NCI-H1417 (cell line): ENCODE measurements at places on chromosomes 1 and 21.

DNA sequence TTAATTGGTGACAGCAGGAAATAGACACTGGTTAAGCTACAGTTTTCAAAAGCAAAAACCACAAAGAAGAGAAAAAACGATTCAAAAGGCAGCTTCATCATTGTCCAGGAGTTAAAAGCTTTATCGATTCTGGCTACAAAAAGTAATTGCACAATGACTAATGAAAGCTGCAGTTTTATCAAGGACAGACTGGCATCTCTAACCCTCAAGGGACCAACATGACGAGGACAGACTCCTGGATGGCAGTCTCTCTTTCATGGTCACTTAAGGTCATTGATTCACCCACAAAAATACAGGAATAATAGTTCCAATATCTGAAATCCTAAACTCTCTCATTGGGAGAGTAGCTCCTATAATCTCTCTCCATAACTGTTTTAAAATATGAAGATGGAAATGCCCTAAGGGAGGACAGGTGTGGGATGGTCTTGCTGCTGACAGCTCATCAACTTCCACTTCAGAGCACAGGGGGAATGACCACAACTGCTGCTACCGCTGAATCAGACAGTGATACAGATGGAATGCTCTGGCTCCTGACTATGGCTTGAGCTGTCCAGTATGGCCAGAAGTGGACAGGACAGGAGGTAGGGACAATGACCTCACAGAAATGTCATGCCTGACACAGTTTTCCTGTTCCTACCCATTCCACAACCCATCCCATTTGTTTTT, 17.4 kb upstream of the CPLANE2 start:
- peak; percentile 28 for DNase-seq

GRCh38 chr1:147600119-147601111, 59.1 kb downstream of the BCL9 start:
- peak; percentile 69 for DNase-seq

- no peak for DNase-seq
Measured at GRCh38 chr1:39980555-39981313, 25.8 kb downstream of the MFSD2A start.

- peak; percentile 80 for DNase-seq
Measured at GRCh38 chr1:111204201-111204982, 3.9 kb upstream of the DENND2D start.

DNA sequence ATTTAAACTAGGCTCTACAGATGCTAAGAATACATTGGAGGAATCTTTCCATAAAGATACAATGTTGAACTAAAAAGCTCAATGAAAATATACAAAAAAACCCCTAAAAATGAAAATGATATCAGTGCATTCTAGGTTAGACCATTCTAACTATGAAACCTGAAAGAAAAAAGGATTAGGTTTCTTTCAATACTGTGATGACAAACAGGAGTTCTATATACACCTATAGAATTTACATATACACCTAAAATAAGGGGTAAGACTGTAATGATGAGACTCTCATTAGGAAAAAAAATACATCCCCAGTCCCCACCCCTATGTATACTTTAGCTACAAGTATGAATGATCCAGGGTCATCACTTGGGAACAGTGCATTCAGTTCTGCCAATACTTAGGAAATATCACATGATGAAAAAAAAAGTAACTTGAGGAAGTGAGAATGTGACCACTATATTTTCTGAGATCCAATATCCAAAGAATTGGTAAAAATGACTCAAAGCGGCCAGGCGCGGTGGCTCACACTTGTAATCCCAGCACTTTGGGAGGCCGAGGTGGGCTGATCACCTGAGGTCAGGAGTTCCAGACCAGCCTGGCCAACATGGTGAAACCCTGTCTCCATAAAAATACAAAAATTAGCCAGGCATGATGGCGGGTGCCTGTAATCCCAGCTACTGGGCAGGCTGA, 26.3 kb downstream of the SELENOF start:
- no peak for DNase-seq

GRCh38 chr1:83043244-83043643, 955.7 kb downstream of the TTLL7 start:
- no peak for DNase-seq

DNA sequence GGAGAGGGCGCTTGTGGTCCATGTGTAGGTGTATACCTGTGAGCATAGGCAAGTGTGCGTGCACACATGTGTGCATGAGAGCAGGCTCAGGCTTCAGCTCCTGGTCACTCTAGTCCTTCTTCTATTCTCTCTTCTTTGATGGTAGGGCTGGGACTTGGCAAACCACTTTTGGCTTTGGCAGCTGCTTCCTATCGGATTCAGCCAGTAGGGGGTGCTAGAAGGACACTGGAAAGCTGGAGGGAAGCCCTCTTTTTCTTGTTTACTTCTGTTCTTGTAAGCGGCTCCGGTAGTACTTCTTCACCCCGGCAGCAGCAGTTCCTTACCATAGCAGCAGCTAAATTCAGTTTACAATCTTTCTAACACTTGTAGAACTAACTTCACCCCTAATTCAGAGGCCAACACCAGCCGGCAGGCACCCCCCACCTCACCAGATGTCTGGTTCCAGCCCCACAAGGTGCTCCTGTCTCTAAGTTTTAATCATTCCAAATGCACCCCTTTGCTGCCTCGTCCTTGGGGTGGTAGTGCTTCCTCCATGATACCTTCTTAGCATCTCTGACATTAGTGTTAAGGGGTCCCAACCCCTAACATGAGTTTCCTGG, 25.1 kb downstream of the NENF start:
- DNase-seq = peak; percentile 21

GRCh38 chr1:112054510-112054909, 65.0 kb upstream of the KCND3 start:
- no peak for DNase-seq

DNA sequence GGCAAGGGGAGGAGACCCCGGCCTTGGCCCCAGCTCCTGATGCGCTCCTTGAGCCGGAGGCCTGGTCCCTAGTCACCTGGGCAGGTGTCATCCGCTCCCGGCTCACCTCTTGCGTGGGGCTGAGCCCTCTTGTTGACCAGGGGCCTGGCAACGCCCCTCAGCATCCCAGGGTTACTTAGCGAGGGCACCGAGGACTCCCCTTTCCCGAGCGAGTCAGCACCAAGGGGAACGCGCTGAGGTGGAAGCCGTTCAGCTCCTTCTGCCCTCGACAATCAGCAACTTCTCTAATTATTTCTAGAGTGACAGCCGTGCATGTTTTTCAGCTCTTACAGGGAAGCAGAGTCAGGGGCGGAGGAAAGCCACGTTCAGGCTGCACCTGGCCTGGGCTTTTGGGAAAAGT, 522 bp downstream of the SLC45A1 start:
- DNase-seq = peak; percentile 75

DNA sequence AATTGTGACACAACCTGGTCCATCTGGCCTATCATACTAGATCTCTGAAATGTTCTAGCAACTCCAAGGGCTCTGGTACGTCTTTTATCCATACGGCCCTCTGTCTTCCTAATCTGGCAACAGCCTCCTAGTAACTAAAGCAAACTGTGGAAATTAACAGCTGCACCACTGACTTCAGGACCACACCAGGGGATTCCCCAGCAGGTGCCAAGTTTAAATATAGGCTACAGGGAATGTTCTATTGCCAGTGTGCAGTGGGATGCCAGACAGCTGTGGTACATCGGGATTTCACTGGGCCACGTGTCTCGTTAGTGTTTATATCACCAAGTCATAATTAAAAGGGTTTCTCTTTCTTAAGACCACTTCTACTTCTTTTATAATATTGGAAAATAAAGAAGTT, 94.3 kb downstream of the RGS2 start:
- DNase-seq = peak; percentile 33

GRCh38 chr21:46068516-46069079, 29.3 kb upstream of the COL6A2 start:
- DNase-seq = no peak

DNA sequence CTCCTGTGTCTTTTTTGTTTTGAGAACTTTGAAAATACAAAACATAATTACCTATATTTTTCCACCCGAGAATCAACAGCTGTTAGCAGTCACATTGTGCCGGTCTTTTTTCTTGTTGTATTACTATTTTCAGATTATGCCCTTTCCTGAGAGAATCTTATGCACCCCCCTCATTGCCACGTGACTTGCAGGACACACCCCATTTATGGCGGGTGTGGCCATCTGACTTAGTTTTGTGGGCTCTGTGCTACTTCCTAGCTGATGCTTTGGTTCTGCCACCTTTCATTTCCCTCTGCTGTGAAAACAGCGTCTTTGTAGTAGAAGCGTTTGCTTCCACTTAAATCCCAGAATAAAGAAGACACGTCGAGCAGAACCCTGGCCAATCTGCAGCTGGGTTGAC, 82.8 kb upstream of the SOX13 start:
- DNase-seq = no peak

GRCh38 chr1:101153692-101154091, 83.1 kb upstream of the S1PR1 start:
- no peak for DNase-seq

DNA sequence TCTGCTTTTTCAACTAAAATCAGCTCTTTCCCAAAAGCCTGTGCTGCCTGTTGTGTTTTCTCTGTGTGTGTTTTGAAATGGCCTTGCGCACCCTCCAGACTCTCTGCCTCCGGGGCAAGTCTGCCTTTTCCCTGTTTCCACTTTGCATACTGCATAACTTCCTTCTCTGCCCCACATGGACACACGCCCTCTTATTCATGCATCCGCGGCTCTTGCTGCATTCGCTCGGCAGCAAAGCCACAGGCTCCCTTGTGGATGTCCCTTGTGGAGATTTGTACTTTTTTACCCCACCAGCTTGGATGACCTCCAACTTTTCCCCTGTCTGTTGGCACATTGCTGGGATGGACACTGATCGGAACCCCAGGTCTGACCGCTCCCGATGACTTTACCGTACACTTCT, 147.6 kb downstream of the ADSS2 start:
- no peak for DNase-seq

DNA sequence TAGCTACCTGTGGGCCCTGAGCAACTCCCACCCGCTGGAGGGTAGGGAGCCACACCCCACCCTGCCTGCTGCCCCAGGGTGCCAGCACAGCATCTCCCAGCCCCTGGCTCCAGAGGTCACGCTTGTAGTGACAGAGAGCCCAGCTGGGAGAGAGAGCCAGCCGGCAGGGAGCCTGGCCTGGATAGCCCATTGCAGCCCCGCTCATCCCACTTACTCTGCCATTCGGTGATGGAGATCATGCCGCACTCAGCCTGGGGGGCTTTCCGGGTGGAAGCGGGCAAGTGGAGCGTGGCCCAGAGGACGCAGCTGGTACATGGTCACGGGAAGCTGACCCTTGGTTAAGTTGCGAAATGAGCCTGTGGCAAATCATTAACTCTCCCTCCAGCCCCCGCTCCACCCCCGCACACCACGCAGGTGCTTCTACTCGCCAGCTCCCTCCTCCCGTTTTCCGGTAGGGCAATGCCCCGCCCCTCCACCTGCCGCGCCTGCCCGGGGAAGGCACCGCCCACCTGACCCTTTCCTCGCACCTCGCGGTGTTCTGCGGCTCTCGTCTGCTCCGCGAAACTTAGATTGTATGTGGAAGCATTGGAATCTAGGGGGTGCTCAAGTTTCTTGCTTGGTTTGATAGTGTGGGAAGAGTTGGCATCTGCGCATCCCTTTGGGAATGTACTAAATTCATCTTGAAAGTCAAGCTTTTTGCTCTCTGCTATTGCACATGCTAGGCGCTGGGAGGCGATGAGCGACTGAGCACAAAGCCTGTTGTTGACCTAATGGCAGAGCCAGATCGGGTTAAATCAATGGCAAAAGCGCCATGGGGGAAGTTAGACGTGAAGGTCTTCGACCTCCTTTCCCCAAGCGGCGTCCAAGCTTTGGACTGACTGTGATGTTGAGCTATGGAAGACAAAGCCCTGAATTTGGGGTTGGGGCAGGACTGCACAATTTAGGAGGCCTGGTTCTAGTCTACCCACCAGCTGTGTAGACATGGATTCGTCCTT, at the start of gene GOLT1A:
Gene GOLT1A (minus strand): TSS at position 321 of the 995 bp plus-strand sequence. CDS start 82 bp downstream, at position 239.
- peak; percentile 73 for DNase-seq

DNA sequence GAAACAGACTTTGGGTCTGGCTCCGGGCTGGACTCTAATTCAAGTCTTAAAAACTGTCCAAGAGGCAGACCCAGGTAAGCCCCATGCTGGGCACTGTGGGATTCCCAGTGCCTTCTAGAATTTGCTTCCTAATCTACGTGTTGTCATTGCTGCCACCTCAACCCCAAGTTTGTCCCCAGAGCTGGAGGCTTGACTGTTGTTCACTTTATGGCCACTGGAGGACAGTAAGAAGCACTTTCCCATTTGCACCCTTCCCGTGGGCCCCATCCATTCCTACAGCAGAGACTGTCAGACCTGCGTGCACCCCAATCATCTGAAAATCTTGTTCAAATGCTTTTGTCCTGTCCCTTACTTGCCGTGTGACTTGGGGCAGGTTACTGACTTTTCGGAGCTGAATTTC, 29.4 kb upstream of the VASH2 start:
- no peak for DNase-seq

GRCh38 chr1:83918688-83919285, 80.1 kb downstream of the TTLL7 start:
- DNase-seq = no peak

DNA sequence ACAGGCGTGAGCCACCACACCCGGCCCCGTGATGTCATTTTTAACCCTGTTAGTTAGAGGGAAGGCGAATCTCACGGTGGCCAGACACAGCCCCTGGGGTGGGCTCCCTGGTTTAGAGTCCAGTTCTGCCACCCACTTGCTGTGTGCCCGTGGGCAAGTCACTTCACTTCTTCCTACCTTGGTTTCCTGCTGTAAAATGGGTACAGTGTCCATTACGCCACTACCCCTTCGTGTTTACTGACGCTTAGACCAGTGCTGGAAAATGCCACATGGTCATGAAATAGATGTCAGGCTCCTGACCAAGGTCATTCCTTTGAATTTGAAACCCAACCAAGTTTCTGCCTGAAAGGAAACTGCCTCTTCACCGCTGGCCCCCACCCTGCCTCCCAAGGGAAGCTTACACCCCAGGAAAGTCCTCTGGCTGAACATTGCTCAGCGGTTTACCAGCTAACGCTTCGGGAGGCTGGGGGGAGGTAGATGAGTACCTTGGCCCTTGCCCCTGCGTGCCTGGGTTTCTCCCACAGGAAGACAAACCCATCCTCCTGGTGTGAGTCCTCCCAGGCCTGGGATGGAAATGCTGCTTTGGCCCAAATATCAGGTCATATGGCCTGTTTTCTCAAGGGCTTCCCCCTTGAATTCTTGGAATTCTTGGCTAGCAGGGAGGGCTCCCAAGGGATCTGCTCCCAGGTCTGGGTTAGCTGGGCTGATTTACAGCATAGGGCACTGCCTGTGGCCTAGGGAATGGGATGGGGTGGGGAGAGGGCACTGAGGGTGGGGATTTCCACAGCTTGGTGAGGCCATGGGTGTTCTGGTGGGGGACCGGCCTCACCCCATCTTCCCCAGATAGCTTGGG, 7.6 kb upstream of the AADACL4 start:
- no peak for DNase-seq

DNA sequence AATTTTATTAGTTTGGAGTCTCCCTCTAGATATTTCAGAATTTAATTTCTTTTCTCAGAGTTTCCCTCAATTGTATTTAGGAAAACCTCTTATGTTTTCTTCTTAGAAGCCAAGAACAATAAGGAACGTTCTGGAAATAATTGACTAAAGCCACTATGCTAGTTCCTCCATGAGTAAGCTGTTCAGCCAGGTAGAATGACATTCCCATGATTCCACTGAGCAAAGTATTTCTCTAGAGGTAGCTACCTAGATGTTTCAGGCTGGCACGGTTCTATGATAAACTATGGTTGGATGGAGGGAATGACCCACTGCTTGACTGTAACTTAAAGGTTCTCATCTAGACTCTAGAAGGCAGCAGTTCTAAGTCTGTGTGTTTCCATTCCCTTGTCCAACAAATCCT, 62.4 kb downstream of the CLDN17 start:
- no peak for DNase-seq

GRCh38 chr21:44636209-44637017, 743 bp upstream of the KRTAP10-10 start:
- DNase-seq = no peak

- DNase-seq = no peak
Measured at GRCh38 chr1:206687915-206688442, 3.3 kb downstream of the MAPKAPK2 start.

- peak; percentile 47 for DNase-seq
Measured at GRCh38 chr1:66575739-66576138, 41.8 kb downstream of the SGIP1 start.
